IMR-90 (cell line): ENCODE measurements at places on chromosomes 7 and 10.

GRCh38 chr10:2734603-2735002 is 332.7 kb upstream of the PFKP start:
- no peak for DNase-seq

GRCh38 chr7:135747366-135747765 is 1.2 kb downstream of the FAM180A start:
- no peak for DNase-seq

DNA sequence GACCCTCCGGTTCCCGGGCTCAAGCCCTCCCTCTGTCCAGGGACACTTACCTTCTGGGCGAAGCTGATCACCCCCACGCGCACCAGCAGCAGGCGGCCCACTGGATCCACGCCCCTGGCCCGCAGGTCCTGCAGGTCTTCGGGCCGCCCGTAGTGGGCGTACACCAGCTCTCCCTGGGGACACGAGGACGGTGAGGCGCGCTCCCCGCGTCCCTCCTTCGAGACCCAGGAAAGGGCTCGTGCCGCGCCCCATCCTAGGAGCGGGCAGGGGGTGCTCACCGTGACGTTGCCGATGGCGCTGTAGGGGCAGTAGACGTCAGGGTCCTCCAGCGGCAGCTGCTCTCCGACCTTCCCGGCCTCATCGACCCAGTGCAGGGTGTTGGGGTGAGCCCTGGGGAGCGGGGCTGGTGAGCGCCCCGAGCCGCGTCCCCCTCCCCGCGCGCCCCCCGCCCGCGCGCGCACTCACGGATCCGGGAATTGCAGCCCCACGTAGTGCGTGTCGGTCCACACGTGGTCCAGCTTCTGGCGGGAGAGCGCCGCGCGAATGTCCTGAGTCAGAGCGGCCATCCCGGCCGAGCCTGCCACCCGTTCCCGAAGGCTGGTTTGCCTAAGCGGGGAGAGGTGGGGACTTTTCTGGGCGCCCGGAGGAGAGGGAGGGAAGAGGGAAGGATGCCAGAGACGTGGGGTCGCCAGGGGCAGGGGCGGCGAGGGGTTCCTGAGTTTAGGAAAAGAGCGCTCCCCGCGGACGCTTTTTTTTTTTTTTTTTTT is 8.2 kb downstream of the TFR2 start:
- DNase-seq, result peak; percentile 29

- no peak for DNase-seq
Observed at GRCh38 chr7:94422827-94423460, 28.2 kb downstream of the COL1A2 start.

- peak; percentile 61 for DNase-seq
Observed at GRCh38 chr7:85185424-85186082, 1.3 kb downstream of the SEMA3D start.

- no peak for DNase-seq
Observed at GRCh38 chr7:152178405-152179058, 153.1 kb downstream of the GALNT11 start.

DNA sequence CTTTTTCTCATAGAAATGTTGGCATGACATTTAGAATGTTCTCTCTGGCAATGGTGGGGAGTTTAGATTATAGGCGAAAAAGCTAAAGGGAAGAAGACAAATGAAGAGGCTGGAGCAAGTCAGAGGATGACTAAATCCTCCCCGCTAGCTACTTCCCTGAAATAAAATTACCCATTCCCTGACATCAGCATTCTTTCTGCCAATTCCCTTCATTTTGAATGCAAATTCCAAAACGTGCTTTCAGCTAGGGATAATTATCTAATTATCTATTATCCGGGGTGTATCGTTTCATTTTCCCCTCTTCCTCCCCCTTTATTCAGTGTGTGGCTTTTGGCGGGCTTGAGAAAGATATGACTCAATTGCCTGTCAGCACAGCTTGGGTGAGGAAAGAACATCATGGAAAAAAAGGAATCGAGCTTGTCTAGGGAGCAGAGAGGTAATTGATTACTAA is 672.3 kb downstream of the TNS3 start:
- peak; percentile 70 for DNase-seq

- no peak for DNase-seq
Observed at GRCh38 chr7:11517853-11518252, 314.1 kb downstream of the THSD7A start.

DNA sequence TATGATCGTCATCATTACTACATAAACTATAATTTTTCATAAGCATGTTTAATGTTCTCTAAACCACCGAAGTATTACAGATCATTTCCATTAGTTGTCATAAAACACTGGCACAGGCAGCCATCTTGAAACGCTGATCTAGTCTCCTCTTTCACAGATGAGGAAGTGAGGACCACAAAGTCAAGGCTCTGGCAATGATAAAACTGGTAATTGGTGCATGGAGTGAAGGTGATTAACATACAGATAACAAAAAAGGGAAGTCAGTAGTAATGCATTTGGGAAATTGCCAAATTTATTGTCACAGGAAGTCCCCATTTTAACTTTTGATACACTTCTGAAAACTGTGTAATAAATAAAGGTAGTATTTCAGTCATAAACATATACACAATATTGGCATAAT is 49.3 kb downstream of the FBXL13 start:
- no peak for DNase-seq
